NCI-H446 treated with DMSO at 0.1 percent for 48 hours (cell line): ENCODE measurements at places on chromosomes 2 and 18.

- no peak for DNase-seq
Measured at GRCh38 chr18:49011291-49011746, 60.6 kb upstream of the SMAD7 start.

GRCh38 chr18:31801078-31801477, 40.4 kb upstream of the SLC25A52 start:
- no peak for DNase-seq

- no peak for DNase-seq
Measured at GRCh38 chr2:15956230-15956629, 15.9 kb downstream of the MYCN start.

GRCh38 chr18:74479486-74480148, 16.5 kb upstream of the CNDP2 start:
- no peak for DNase-seq

- no peak for DNase-seq
Measured at GRCh38 chr2:46831869-46832265, 83.7 kb downstream of the MCFD2 start.

DNA sequence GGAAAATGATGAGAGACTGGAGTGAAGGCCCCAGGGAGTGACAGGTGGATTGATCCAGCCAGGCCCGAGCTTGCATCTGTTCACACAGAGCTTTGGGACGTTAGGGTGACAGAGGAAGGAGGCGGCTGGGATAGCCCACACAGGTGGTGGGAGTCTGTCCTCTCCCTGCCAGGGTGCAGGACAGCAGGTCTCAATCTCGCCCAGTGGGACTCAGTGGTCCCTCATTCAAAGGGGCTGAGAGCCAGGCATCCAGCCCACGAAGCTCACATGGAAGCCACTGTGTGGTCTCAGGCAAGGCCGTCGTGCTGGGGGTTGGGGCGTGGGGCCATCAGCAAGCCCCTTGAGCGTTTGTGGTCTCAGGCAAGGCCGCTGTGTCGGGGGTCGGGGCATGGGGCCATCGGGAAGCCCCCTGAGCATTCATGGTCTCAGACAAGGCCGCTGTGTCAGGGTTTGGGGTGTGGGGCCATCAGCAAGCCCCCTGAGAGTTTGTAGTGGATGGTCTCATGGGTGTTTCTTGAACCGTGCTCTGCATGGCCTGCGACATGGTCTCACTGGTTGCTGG, 8.3 kb downstream of the KCNG2 start:
- no peak for DNase-seq

DNA sequence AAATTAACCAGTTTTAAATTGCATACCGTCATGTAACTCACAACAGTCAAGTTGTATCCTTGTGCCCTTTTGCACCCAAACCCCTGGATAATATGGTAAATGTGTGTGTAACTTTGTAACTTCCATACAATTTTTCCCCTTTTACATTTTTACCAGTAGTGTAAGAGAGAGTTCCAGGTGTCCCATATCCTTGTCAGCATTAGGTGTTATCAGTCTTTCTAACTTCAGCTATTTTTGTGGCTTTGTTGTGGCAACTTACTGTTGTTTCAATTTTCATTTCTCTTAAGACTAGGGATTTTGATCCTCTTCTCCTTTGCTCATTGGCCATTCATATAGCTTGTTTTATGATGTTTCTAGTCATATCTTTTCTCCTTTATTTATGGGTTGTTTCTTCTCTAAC, 94.6 kb downstream of the LCLAT1 start:
- no peak for DNase-seq

DNA sequence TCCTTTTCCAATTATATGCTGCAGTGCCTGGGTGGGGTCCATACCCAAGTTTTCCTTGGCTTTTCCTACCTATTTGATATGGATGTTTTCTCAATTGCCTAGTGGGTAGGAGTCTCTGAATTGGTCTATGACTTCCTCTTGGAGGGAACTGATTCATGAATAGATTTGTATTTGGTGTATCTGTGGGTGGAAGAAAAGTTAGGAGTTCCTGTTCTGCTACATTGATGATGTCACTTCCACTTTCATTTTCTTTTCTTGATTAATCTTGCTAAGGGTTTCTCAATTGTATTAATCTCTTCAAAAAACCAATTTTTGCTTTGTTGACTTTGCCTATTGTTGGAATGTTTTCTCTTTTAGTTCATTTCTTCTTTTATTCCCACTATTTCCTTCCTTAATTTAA, 37.4 kb upstream of the SLC9A2 start:
- no peak for DNase-seq
